ENCODE measurements at places on chromosomes 7 and 10.

DNA sequence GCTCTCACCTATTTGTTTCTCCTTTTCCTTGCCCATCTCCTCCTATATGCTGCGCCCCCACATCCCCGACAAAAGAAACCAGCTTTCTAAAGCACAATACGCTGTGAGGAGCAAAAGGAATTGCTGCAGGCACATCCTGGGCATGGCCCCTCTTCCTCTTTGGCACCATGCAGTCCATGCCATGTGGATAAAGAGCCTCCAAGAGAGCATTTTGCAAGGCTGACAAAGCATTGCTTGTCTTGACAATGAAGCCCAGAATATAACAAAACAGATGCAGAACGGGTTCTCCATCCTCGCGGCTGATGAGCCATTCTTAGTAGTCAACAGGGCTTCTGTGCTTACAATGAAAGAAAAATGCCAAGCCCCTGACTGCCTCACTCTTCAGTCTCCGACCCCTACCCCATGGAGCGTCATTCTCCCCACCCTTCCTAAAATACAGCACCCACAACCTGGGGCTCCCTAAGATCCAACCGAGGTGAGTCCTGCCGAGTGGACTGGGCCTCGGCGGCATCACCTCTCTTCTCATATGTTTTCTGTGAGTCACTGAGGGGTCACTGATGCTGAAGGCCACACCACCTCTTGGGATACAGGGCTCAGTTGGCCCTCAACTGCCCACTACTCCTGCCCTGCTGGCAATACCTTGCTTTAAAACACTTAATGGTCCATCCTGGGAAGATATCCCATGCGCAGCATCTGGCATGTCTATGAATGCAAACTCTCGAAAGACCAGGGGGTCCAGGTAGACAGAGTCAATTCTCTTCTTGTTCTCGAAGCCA, 47.5 kb downstream of the GSDME start:
- DNase-seq: no peak

DNA sequence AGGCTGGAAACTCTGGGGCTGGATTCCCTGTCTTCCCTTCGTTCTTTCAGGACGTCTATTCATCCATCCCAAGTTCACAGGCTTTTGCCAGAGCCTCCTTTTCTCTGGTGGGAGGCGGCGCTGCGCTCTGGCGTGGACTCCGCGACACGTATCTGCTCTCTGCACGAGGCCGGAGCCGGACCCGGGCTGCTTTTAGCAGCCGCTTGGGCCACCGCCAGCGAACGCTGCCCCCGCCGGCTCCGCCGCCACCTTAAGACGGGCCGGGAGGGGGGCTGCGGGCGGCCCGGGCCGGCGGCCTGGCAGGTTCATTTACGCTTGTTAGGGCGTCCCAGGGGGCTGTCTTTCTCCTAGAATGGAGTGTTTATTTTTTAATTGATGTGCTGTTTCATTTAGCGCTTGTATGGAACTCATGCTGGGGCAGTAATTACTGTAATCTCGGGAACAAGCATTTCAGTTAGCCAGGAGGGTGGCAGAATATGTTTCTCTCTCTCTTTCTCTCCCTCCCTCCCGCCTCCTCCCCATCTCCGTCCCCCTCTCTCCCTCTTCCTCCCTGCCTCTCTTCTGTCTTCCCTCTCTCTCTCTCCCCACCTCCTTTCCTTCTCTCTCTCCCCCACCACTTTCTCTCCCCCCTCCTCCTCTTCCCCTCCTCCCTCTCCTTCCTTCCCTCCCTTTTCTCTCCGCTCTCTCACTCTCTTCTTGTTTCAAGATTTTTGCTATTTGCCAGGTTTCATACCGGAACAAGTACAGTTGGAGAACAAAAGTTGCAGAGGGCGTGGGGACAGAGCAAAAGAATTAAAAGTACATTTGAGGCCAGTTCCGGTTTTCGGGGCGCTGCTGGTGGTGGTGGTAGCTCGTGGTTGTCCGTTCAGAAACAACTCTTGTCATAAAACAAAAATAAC, 1.3 kb upstream of the FZD8 start:
- DNase-seq: peak; percentile 33

DNA sequence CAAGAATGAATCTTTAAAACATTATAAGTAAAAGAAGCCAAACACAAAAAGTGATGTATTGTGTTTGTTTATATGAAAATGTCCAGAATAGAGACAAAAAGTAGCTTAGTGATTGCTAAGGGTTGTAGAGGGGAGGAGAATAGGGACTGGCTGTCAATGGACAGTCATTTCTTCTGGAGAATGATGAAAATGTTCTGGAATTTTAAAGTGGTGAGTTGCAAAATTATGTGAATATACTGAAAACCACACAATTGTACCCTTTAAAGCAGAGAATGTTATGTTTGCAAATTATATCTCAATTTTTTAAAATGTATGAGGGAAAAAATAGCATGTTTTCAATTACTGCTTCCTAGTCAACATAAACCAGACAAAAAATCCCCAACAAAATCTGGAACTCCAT, 174.2 kb downstream of the KMT2E start:
- DNase-seq: no peak

DNA sequence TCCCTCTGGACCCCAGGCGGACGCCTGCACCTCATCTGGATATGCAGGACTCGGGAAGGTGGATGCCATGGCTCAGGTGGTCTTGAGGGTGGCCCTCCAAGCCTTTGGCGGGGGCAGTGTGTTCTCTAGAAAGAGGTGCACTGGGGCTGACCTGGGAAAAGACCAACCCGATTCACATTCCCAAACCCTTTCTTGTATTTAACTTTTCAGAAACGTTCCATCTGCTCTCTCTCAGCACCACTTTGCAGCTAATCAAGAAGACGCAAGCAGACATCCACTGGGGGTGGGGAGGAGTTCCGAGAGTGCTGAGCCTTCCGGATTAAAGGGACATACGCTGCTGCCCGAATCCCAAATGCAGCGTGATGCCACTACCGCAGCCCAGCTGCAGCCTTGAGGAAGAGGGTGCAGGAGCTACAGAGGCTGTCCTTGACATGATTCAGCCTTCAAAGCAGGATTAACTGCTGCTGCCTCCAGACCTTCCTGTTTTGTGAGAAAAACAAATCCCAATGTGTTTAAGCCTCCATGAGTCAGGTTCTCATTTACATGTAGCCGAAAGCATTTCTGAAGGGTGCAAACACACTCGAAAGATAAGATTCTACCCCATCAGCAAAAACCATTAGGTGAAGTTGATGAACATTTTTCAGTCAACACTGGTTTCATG, 39.9 kb downstream of the RBM17 start:
- no peak for DNase-seq

DNA sequence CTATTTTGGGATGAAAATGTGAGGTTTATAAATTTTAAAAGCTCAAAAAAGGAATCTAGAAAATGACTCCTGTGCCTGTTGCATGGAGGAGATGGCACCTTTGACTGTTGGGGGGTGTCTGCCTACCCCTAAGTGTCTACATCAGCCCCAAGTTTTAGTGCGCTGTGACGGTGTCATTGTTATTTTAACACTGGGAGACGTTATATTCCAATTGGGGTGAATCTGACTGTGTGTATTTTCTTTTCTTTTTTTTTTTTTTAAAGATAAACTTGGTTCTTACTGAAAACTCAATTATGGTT, 517 bp downstream of the SRGN start:
- no peak for DNase-seq

DNA sequence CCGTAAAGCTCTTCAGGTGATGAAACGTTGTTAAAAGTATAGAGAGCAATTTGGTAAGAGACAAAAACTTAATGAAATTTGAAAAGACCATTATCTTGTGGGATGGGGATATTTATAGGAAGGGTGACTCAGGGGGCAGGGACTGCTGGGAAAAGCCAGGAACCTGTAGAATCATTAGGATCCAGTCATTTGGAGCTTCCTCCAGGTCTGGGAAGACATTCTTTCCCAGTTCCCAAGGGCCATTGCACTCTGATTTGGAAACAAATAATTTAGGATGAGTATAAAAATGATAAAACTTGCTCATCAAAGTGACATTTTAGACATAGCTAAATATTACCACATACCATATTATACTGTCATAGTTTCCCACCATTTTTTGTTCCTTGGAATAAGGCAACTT, 143.9 kb downstream of the PFKFB3 start:
- no peak for DNase-seq

DNA sequence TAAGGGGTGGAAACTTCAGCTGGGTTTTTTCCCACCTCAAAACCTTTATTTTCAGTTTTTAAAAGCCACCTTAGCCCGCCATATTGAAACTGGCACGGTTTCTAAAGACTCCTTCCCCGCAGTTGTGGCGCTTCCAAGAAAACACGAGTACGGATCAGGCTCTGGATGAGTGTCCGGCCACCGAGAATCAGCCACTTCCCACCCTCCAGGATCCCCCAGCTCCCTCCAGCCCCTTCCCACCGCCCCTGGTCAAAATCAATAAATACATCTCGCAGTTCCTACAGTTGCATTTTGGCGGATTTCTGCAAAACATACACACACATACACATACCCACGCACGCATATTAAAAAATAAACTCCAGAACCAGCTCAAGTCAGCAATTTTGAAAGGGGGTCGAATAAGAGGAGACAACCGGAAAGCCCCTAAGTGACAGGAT, 1.1 kb downstream of the SFMBT2 start:
- no peak for DNase-seq

- no peak for DNase-seq
Observed at GRCh38 chr7:149625947-149626392, 128.4 kb upstream of the ZNF746 start.

DNA sequence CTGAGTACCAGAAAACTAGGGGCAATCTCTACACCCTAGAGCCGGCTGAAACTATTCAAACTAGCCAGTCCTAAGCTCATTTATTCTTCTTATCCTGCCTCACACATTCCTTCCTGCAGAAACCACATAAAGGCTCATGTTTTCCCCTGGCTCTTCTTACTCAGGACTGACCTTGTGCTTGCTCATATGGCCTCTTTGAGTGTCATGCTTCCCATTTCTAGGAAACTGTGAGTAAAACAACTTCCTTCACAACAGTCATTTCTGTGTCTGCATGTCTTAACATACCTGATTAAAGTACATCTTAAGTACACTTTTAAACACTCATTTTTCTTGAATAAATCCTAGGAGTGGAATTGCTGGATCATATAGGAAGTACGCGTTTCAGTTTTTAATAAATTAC, 52.3 kb upstream of the KIAA1217 start:
- DNase-seq: no peak

DNA sequence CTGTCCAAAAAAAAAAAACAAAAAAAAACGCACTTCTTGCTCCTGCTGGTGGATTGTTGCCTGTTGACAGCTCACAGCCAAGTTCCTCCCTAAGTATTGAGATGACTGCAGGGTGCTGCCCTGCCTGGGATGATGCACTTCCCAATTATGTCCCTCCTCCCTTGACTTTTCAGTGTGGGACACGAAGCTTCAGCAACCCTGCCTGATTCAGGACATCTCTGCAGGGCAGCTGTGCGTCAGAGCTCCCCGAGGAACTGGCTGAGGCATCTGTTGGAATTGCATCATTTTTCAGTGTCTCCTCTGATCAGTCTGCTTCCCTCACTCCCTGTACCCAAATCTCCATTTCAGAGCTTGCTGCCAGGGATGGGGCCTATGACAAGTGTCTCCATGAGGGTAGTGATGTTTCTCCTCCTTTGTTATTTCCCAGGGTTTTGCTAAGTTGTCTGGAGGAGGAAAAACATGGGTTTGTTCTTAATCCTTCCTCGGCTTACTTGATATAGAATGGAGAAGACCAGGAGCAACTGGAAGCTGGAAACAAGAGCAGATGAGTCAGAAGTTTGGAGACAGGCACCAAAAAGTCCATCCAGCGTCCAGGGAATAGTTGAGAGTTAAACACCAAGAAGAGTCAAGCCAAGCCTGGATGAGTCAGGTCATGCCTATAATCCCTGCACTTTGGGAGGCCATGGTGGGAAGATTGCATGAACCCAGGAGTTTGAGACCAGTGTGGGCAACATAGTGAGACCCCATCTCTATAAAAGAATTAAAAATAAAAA, 355.1 kb downstream of the GALNT17 start:
- DNase-seq: no peak

GRCh38 chr10:55351431-55351830, 550.4 kb upstream of the PCDH15 start:
- no peak for DNase-seq

DNA sequence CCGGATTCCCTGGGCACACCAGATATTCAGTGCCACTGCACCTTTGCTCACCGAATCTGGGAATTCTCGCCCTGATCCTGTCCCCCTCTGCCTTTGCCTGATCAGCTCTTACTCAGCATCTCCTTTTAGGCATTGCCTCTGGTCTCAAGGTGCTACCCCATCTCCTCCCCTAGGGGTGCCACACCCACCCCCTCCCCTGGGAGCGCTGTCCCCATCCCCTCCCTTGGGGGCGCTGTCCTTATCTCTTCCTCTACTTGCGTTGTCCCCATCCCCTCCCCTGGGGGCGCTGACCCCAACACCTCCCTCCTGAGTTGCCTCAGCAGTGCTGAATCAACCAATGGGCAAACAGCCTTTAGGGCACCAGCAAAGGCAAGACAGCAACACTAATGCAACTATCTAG, 686.9 kb upstream of the FOXK1 start:
- no peak for DNase-seq

- DNase-seq: no peak
Observed at GRCh38 chr7:102024005-102024768, 206.8 kb downstream of the CUX1 start.

- DNase-seq: no peak
Observed at GRCh38 chr10:97367126-97367649, 32.7 kb upstream of the FRAT2 start.

DNA sequence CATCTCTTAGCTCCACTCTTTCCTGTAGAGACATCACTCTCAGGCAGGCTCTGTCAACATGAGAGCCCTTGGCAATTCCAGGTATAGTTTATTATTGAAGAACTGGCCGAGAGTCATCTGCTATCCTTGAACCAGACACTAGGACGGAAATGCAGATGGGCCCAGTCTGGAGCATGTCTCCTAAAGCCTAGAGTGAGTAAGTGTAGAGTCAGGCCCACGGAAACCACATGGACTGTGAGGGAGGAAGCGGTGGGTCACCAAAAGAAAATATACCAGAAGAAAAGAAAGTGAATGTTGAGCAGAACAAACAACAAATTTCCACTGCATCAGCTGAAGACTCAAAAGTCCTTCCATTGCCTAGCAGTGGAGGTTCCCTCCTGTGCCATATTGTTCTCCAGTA, 15.7 kb upstream of the RELN start:
- DNase-seq: no peak

- no peak for DNase-seq
Observed at GRCh38 chr7:50068026-50068425, 25.0 kb downstream of the ZPBP start.

- DNase-seq: no peak
Observed at GRCh38 chr10:70816220-70816894, 609 bp downstream of the SGPL1 start.

DNA sequence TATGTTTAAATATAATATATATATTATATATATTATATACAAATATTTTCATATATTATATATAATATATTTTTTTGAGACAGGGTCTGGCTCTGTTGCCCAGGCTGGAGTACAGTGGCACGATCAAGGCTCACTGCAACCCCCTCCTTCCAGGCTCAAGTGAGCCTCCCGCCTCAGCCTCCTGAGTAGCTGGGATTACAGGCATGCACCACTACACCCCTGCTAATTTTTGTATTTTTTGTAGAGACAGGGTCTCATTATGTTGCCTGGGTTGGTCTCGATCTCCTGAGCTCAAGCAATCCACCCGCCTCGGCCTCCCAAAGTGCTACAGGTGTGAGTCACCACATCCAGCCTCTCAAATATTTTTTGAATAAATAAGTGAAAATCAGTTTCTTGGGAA, 215.5 kb downstream of the GATA3 start:
- no peak for DNase-seq

GRCh38 chr7:49396229-49396628, 377.2 kb upstream of the VWC2 start:
- DNase-seq: no peak

- no peak for DNase-seq
Observed at GRCh38 chr10:3635211-3635671, 149.8 kb downstream of the KLF6 start.
